ENCODE measurements at places on chromosomes 11 and 22.

DNA sequence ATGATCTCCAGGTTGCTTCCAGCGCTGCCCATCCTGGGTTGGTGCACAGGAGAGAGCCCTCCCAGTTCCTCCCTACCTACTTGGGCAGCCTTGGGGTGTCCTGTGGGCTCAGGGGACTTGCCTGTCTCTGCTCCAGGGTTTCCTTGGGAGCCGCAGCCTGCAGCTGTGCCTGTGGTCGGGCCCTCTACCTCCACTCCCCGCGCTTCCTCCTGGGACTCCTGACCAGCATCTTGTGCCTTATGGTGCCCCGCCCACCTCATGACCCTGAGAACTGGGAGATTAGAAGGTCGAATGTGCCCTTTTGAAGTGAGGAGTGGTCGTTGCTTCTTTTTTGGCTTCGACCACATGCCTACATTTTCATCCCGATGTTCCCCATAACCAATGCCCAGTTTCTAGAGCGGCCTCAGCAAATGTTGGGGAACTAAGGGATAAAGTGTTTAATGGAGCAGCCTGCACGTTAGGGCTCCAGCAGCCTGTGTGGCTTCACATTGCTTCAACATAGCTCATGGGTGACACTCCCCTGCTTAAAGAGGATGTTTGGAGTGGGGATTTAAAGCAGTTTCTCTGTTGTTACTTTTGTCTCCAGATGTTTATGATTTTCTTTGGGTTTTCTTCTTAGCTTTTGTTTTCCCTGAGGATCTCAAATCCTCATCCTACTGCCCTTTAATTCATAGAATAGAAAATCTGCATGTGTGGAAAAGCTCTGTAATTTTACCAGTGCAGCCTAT is 248.8 kb downstream of the TBC1D22A start:
- no peak for DNase-seq

DNA sequence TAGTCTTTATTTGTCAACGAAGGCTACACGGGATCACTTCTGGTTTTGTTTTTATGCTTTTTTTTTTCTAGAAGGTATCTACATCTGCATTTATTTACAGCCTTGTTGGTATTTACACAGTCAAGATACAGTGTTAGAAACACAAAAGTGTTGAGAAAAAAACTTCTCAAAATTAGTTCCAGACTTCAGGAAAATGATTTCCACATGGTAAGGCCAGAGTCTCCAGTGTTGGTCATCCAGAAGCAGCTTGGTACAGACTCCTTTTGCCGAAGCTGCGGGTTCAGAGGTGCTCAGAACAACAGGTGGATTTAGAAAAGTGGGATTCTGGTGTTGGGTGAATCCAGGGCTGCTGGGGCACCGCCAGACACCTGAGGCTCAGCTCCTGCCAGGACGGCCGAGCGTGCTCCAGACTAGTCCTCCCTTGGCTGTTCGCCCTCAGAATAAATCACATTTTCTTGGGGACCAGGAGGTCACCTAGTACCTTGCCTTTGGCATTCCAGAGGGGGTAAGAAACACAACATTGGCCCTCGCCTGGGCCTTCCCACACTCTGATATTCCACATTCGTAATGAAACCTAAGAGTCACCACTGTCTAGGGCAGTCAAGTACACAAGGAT is 78.7 kb upstream of the NARS2 start:
- DNase-seq, result no peak

DNA sequence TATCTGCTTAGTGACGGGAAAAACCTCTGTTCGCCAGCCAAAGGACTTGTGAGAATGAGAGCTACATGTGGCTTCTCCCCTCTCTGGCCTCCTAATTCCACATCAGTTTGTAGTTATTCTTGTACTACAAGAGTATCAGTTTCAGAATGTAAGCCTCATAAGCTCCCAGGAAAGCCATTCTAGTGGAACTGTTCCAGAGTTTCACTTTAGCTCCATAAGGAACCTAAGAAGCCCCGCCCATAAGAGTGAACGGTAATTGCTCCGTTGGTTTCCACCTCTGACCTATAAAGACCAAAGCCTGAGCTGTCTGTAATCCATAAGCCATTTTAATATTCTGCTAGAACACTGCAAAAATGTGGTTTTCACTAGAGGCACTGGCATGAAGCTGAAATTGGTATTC is 53.0 kb downstream of the SIK3 start:
- no peak for DNase-seq

- peak; percentile 40 for DNase-seq
These were observed 5.8 kb downstream of the POLDIP3 start for GRCh38 chr22:42608823-42609361.

- no peak for DNase-seq
These were observed 6.5 kb downstream of the MRPL16 start for GRCh38 chr11:59804061-59804460.

DNA sequence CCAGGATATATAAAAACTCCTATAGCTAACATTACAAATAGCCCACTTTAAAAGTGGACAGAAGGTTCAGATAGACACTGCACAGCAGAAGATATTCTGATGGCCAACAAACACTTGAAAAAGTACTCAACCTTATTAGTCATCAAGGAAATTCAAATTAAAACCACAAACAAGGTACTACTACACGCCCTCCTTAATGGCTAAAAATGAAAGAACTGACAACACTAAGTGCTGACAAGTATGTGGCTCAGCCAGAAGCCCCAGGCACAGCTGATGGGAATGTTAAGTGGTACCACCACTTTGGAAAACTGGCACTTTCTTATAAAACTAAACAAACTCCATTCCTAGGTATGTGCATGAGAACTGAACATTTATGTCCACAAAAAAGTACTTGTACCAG is 320.1 kb downstream of the TBC1D22A start:
- no peak for DNase-seq

- no peak for DNase-seq
These were observed 7.2 kb downstream of the PHOX2A start for GRCh38 chr11:72236774-72237111.

DNA sequence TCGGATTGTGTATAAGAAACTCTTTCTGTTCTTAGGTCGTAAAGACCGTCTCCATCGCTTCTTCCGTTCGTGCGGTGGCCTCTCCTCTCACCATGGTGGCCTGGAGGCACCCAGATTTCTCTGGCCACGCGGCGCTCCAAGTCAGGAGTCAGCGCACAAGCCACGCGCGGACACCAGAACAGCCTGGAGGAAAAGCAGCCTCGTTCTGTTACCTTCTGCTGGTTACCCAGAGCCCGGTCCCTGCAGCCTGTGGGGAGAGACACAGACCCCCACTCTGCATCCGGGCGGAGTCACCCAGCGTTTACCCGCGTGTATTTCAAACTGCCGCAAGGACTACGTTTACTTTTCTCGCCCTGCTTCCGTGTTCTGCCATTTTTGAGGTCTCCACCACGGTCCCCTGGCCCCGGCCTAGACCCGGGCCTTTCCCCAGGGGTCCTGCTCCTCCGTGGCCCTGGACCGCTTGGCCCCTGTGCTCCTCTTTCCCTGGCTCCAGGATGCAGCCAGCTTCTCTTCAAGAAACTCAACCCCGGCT is 776.1 kb downstream of the BRD1 start:
- no peak for DNase-seq

- no peak for DNase-seq
These were observed 48.2 kb upstream of the FTH1 start for GRCh38 chr11:62015615-62016014.

- no peak for DNase-seq
These were observed 9.2 kb upstream of the MICALL1 start for GRCh38 chr22:37896939-37897338.
